ENCODE measurements at places on chromosomes 4 and X. TPM values are rescaled to one million over a fixed set of nuclear protein-coding genes. Genes with fewer than 3 reads are reported as not detected.

- DNase-seq, result no peak
Observed at GRCh38 chr4:183153190-183153916, 54.3 kb downstream of the WWC2 start.

- DNase-seq, result no peak
Observed at GRCh38 chr4:35358001-35358584, 886.2 kb downstream of the ARAP2 start.

DNA sequence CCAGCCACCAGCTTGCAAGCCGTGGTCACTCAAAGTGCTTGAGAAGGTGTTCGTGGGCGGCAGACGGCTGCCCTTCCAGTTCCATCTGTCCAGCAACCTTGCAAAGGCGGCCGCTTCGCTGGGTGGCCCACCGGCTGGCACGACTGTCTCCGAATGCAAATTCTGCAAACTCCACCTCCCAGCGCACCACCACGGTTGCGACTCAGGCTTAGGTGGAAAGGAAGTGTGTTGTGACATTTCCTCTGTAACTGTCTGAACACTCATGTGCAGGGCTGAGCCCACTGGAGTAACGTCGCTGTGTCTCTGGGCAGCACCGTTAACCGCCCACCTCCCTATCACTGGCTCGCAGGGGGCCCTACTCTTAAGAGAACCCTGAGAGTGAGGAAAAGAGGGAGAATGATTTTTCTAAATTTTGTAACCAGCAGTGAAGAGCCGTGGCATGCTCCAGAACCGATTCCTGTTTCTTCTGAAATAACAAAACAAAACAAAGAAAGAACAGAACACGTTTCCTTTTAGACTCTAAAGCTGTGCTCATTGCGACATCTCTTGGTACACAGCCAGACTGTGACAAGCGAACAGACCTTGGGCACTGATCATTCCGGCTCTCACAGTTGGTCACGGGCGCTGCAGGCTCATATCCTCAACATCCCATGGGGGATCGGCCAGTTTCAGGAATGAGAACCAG is at the start of gene P2RY8:
P2RY8 (minus strand) TSS at position 155 of the 685 bp plus-strand sequence. CDS start 70,627 bp downstream, outside the sequence.
- DNase-seq, result peak; percentile 39

GRCh38 chrX:31236231-31236630 is 164.4 kb upstream of the FTHL17 start:
- no peak for DNase-seq

DNA sequence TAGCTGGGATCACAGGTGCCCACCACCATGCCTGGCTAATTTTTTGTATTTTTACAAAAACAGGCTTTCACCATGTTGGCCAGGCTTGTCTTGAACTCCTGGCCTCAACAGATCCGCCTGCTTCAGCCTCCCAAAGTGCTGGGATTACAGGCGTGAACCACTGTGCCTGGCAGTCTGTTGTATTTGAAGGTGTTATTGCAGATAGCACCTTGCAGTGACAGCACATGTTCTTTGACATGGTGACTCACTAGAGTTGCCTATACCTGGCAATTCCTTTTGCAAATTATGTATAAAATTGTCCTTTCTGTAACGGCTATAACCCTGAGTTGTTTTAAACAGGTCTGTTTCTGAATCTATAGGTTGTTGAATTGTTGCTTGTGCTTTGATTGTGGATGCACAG is 7.9 kb downstream of the OGT start:
- DNase-seq, result no peak

DNA sequence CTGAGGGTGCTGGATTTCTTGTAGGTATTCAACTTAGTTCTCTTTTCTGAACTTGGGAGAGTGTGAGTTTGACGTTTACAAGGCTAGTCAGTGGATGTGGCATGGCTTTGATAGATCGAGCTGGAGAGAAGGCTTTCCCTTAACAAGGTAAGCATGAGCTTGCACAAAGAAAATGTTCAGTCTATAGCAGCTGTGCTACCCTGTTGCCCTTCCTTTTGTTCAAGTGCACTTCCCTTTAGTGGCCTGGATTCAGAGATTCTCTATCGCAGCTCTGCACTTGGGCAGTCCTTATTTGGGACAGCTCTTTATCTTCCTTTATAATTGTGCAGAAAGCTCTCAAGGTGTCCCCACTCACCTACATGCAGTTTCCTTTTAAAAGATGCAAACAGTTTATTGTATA is 198.0 kb downstream of the ARHGAP24 start:
- no peak for DNase-seq

- peak; percentile 55 for DNase-seq
Observed at GRCh38 chr4:73308286-73308685, 49.7 kb upstream of the ANKRD17 start.

DNA sequence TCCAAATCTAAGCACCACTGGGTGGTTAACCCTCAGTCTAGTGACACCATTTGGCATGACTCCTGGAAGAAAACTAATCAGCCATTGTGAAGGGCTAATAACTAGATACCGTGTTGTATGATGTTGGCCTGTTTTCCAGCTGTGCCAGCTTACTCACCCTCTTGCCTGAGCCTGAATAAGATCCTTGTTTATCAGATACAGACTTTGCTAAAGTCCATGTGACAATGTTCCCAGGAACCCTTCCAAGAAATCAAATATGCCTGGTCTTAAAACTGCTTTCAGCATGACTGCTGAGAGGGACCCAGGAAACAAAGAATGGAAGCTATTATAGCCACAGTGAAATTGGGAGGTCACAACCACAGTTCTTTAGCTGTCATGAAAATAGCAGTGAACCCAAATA is 640.8 kb upstream of the INTU start:
- peak; percentile 51 for DNase-seq

DNA sequence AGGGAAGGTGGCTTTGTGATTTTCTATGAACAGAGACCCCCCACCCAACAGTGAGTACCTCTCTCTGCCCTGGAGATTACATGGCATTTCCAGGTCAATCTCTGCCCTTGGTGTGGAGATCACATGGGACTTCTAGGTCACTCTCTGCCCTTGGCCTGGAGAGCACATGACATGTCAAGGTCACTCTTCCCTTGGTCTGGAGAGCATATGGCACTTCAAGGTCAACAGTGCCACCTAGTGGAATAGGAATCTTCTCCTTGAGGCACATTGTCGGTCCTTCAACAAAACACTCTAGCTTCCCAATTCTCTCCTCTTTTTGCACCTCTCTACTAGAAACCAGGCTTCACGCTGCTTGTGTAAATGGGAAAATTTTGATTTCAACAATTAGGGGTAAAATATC is 66.2 kb upstream of the TACR3 start:
- DNase-seq, result peak; percentile 40

GRCh38 chr4:172776203-172776861 is 392.3 kb upstream of the GALNT7 start:
- no peak for DNase-seq

DNA sequence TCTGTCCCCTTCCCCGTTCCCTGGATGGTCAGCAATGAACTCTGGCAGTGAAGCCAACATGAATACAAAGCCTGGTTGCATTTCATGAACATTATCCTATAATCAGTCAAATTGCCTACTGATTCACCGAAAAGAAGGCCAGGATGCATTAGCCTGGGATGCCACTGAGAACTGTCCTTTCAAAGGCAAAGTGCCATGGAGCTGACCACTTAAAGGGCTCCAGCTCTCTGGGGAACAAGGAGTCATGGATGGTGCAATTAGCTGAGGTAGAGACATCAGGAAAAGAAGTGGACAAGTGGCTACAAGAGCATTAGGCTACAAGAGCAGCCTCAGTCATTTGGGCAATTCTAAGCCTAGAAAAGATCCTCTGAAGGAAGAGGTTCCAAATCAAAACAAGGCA is 69.0 kb downstream of the PARM1 start:
- DNase-seq, result no peak

XG gene
- 0.06 TPM for total RNA-seq

SMARCA1 gene
- total RNA-seq, result 42.6 TPM

LANCL3 gene
- total RNA-seq, result 1.5 TPM

HS6ST2 gene
- total RNA-seq, result not detected

C4orf51 gene
- total RNA-seq, result not detected

KLHL5 gene
- 52.1 TPM for total RNA-seq

PLS3 gene
- total RNA-seq, result 124 TPM

AFM gene
- not detected for total RNA-seq

CCDC110 gene
- 2.7 TPM for total RNA-seq
